ENCODE measurements at places on chromosomes 16 and 17.

GRCh38 chr16:67932462-67932840 lies 789 bp upstream of the CTRL start:
- no peak for DNase-seq

DNA sequence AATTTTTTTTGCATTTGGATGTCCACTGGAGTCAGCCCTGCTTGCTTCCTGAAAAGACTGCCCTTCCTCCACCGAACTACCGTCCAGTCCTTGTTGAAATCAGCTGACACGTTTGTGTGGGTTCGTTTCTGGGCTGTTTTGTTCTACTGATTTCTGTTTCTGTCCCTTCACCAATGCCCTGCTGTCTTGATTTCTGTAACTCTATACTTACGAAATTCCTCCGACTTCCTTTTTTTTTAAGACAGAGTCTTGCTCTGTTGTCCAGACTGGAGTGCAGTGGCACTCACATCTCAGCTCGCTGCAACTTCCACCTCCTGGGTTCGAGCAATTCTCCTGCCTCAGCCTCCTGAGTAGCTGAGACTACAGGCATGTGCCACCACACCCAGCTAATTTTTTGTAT lies 8.4 kb upstream of the GAA start:
- no peak for DNase-seq

GRCh38 chr17:81002013-81002384 lies 10.4 kb downstream of the CHMP6 start:
- no peak for DNase-seq

- no peak for DNase-seq
Observed at GRCh38 chr17:76550712-76551615, 11.1 kb downstream of the PRCD start.

GRCh38 chr16:87150681-87151280 lies 166.4 kb downstream of the C16orf95 start:
- no peak for DNase-seq

All from SHP77 (cell line).